ENCODE measurements at places on chromosomes 12 and 14.

DNA sequence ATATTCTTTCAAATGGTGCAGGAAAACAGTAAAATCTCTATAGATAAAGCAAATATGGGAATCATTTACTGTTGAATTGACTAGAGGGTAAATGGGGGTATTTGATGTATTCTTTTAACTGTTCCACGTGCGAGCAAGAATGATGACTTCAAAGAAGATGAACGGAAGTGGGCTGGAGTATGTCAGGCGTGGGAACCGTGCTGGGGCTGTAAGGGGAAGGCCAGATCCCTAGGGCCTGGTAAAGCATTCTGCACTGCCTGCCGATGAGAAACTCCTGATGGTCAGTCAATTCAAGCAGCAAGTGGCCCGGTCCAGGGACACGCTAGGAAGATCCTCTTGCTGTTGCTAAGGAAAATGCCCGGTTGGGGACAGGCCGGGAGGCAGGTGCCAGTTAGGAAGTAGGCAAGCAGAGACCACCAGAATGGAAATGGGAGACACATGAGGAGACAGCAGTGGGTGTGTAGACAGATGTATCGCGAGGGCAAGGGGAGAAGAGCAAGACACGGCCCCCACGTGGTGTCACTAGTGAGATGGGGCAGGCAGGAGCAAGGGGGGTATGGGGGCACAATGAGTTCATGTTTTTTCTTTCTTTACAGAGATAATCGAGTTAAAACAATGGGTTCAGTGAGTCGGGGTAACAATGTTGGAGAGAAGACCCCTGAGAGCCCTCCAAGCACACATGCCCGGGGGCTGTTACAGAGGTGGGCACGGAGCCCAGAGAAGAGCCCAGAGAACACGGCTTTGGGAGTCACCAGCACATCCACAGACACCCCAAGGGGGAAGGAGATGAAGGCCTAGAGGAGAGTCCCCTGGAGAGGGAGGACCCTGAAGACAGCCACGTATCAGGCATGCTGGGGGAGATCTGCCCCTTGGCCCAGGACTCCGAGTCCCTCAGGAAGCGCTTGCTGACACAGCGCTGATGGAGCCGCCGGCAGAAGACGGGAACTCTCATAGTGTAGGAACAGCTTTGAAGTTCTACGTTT is 37.2 kb downstream of the FBXO21 start:
- DNase-seq = no peak

- no peak for DNase-seq
Measured at GRCh38 chr12:132783917-132784531, 22.4 kb upstream of the ANKLE2 start.

DNA sequence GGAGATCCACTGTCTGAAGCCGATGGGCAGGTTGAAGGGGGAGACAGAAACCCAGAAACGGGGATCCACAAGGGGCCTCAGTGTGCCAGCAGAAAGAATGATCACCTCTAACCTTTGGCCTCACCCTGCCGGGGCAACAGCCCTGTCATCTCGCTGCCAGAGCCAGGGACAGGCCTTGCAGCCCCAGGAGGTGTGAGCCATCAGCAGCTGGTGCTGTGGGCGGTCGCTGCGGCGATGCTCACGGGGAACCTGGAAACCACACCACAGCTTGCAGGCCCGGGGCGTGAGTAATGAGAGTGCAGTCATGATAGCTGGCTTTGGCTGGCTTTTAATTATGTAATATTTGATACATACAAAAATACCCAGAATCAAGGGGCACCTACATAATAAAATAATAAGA is 4.7 kb upstream of the TTC7B start:
- DNase-seq = peak; percentile 48

GRCh38 chr14:73462048-73462715 is 3.8 kb upstream of the NUMB start:
- DNase-seq = no peak

DNA sequence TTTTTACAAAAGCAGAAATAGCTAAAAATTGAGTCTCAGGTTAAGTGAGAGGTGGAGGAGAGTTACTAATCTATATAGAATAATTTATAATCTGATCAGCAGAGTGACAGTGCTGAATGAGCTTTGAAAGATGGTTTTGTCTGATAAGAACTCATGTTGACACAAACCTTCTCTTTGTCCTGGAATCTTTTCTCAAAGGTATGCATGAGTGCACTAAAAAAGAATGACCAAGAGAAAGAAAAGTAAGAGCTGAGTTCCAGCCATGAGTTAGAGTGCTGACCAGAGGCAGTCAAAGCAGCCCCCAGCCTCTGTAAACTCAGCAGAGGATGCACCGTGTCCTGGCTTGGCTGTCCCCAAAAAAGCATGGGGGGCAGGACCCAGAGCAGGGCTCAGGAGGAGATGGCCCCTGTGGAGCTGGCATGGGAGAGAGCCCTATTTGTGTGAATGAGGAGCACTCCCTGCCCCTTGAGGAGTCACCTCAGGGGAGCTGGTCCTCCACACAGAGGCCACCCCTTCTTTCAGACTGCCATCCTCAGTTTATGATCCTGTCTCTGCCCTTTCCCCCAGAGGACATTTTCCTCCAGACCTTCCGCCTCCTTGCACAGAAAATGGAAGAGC is 129.8 kb downstream of the SEC23A start:
- DNase-seq = no peak
